Activated CD4-positive, alpha-beta T cell treated with anti-CD3 and anti-CD28 coated beads, Interleukin-2, amount 10 ng/mL, durations not matched to agents 7 days and 5 days (primary cell): ENCODE measurements at places on chromosomes 4 and X. TPM values are rescaled to one million over a fixed set of nuclear protein-coding genes. Genes with fewer than 3 reads are reported as not detected.

The CLDN22 gene
- total RNA-seq, result not detected

- no peaks in the 10 kb centered on the region for H3K27me3 ChIP-seq
- H3K4me1 ChIP-seq, result peaks cover 6% of the 10 kb centered on the region
- H3K36me3 ChIP-seq, result no peaks in the 10 kb centered on the region
- H3K27ac ChIP-seq, result no peak overlapping the region
- no peak for DNase-seq
- H3K4me3 ChIP-seq, result no peak overlapping the region
Measured at GRCh38 chr4:16123356-16124084, 39.7 kb upstream of the PROM1 start.

The SUPT20HL2 gene
- total RNA-seq, result not detected

GRCh38 chr4:147108409-147108808 is 162.7 kb upstream of the TTC29 start:
- H3K27ac ChIP-seq, result no peak overlapping the region
- no peaks in the 10 kb centered on the region for H3K36me3 ChIP-seq
- H3K4me3 ChIP-seq, result no peak overlapping the region
- no peak for DNase-seq
- no peaks in the 10 kb centered on the region for H3K4me1 ChIP-seq

- H3K36me3 ChIP-seq, result no peaks in the 10 kb centered on the region
- no peaks in the 10 kb centered on the region for H3K27me3 ChIP-seq
- DNase-seq, result no peak
- H3K4me1 ChIP-seq, result no peaks in the 10 kb centered on the region
- H3K27ac ChIP-seq, result no peak overlapping the region
Measured at GRCh38 chrX:24242649-24243175, 71.2 kb downstream of the SUPT20HL2 start.

DNA sequence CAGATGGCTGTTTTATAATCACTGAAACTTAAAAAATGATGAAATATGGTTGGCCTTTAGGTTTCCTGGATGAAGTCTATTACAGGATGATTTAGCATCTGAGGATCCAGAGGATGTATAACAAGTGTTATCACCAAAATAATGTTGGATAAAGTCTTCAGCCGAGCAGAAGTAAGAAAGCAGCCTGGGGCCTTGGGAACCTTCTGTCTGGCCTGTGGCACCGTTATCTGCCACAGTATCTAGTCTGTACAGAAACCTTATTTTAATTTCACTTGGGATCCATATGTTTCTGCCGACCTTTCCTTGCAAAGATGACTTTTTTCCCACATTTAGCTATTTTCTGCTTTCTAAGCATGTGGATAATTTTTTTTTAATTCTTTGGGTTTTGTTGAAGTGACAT is 20.5 kb upstream of the ANTXR2 start:
- H3K4me1 ChIP-seq, result peaks cover 14% of the 10 kb centered on the region
- H3K36me3 ChIP-seq, result no peaks in the 10 kb centered on the region
- peaks cover 9% of the 10 kb centered on the region for H3K27me3 ChIP-seq
- no peak overlapping the region for H3K4me3 ChIP-seq
- no peak overlapping the region for H3K27ac ChIP-seq

DNA sequence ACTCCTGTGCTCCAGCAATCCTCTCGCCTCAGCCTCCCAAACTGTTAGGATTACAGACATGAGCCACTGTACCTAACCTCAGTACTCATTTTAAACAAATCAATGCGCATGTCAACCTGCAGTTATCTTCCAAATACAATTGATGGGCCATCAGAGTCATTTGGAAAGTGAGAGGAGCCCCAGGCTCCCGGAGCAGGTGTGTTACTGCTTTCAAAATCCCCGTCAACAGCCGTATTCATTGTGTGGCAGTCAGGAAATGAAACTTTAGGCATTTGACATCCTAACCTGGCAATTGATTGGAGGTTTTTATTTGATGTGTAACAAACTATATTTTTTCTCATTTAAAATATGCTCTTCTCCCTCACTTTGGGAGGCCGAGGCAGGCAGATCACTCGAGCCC is 623.6 kb upstream of the TENM3 start:
- no peak overlapping the region for H3K27ac ChIP-seq
- no peak overlapping the region for H3K4me3 ChIP-seq
- no peaks in the 10 kb centered on the region for H3K4me1 ChIP-seq
- H3K27me3 ChIP-seq, result no peaks in the 10 kb centered on the region

DNA sequence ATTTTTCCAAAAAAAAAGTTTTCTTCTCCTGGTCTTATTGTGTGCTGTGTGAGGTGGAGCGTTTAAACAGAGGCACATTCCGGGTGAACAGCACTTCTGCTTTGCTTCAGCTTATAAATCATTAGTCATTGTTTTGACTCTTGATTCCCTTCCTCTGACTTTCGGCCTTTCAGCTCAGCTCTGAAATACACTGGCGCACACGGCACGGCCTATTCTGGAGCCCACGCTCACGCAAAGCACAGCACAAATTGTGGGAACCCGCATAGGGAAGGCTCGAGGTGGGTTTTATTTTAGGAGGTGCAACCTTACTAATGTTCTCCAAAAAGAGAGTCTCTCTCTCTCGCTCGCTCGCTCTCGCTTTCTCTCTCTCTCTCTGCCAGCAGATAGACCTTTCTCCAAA is 4.0 kb downstream of the POU3F4 start:
- no peaks in the 10 kb centered on the region for H3K4me1 ChIP-seq
- no peak overlapping the region for H3K4me3 ChIP-seq
- DNase-seq, result no peak
- H3K27me3 ChIP-seq, result peaks cover 39% of the 10 kb centered on the region
- H3K27ac ChIP-seq, result no peak overlapping the region

The HPGDS gene
- 0.15 TPM for total RNA-seq

The NKX3-2 gene
- not detected for total RNA-seq
